ENCODE measurements at places on chromosomes 4 and X.

- DNase-seq, result no peak
Measured at GRCh38 chrX:40612511-40612910, 10.7 kb upstream of the MPC1L start.

DNA sequence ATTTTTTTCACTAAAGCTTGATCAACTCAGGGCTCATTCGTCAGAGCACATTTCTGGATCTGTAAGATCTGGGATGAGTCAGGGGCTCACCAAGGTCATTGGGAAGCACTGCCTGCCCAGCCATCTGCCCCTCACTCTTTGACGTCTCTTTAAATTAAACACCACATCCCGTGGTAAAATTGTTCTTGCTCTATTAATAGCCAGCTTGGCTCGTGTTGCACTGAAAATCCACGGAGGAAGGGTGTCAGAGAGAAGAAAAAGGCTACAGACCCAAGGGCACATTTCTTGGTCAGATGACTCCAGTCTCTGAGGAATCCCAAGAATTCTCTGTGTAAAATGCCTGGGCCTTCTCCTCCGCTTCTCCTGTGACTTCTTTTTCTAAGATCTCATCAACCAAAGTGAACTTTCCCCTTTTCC lies 45.7 kb upstream of the GATB start:
- DNase-seq, result no peak

GRCh38 chr4:89174784-89175183 lies 63.5 kb downstream of the TIGD2 start:
- DNase-seq, result no peak

- DNase-seq, result no peak
Measured at GRCh38 chr4:129335276-129335675, 239.3 kb downstream of the C4orf33 start.

GRCh38 chr4:8560265-8561047 lies 19.7 kb upstream of the GPR78 start:
- DNase-seq, result no peak

DNA sequence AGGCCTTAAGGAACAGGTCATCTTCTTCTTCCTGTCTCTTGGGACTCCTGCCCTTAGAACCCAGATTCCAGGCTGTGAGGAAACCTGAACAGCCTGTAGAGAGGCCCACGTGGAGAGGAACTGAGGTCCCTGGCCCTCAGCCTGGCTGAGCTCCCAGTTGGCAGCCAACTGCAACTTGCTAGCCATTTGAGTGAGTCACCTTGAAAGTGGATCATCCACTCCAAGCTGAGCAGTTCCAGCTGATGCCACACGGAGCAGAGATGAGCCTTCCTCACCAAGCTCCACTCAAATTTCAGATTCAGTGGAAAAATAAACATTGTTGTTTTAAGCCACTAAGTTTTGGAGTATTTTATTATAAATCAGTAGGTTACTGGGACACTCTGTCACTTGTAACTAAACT lies 392.5 kb downstream of the BCOR start:
- peak; percentile 32 for DNase-seq

GRCh38 chr4:185374573-185374972 lies 21.2 kb downstream of the LRP2BP start:
- DNase-seq, result no peak

- peak; percentile 72 for DNase-seq
Measured at GRCh38 chrX:154411981-154412340, 622 bp downstream of the TAFAZZIN start.

DNA sequence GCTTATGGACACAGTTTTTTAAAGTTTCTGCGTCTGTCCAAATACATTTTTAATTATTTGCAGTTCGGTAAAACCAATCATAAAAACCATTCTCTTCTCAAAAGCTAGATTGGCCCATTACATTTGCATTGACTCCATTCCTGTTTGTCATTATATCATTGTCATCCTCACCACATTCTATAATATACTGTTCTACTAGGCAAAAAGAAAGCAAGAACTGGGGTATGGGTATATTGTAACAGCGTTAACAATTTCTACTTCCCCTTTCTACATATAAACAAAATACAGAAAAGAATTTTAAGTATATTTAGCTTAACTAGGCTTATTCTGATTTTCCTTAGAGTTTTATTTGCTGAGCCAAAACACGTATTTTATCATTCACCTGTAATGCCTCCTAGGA lies 91.8 kb downstream of the RAP1GDS1 start:
- no peak for DNase-seq

DNA sequence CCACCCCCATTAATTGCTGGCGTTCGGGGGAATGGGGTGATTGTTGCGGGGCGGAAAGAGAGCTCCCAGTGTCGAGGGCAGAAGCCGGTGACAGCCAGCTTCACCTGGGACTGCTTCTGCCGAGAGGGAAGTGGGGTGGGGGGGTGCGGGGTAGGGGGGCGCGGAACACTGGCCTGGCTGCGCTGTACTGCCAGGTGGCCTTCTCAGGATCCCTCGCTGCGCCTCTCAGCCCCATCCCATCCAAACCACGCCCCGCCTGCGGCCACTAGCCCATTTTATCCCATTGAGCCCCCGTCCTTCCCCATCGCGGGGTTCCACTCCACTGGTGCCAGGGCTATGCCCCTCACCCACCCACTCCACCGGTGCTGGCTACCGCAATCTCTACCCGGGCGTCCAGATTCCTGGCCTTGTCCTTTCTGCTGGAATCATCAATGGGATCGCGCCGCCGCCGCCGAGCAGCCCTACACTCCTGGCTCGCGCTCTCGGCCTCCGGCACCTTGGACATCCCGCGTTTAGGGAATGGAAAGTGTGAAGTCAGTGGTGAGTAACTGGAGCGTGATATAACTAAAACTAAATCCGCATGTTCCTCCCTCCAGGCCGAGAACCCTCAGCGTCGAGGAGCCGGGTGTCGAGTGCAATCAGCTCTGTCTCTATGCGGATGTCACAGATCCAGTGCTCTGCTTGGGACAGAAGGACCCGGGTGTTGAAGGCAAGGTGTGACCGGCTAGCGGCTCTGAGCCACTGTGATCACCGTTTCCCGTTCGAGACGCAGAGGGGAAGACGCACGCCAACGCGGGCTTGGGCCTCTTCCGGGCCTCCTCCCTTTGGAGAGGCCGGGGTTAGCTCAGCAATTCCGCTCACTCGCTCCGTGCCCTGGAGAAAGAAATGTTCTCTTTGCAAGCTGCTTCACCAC lies 20.5 kb downstream of the NKX3-2 start:
- no peak for DNase-seq

- no peak for DNase-seq
Measured at GRCh38 chr4:37747772-37748330, 61.7 kb upstream of the RELL1 start.

DNA sequence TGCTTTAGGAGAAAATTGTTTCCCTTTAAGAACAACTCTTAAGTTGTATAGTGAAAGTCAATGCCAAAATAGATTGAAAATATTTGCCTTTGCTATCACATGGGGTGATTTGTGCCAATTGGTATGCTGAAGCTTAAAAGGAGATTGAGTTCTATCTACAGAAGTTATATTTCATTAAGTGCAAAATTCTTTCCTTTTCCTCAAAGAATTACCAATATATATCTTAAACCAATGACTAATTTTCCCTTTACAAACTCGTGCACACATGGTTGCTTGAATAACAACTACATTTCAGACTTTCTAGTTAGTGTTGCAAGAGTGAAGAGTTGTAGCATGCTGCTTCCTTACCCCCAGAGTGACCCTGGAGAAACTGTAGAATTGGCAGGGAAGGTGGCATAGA lies 990.0 kb upstream of the PABPC4L start:
- no peak for DNase-seq

- DNase-seq, result no peak
Measured at GRCh38 chr4:42654631-42655268, 2.2 kb downstream of the ATP8A1 start.

- DNase-seq, result no peak
Measured at GRCh38 chrX:153595387-153595786, 3.6 kb downstream of the CCNQ start.

DNA sequence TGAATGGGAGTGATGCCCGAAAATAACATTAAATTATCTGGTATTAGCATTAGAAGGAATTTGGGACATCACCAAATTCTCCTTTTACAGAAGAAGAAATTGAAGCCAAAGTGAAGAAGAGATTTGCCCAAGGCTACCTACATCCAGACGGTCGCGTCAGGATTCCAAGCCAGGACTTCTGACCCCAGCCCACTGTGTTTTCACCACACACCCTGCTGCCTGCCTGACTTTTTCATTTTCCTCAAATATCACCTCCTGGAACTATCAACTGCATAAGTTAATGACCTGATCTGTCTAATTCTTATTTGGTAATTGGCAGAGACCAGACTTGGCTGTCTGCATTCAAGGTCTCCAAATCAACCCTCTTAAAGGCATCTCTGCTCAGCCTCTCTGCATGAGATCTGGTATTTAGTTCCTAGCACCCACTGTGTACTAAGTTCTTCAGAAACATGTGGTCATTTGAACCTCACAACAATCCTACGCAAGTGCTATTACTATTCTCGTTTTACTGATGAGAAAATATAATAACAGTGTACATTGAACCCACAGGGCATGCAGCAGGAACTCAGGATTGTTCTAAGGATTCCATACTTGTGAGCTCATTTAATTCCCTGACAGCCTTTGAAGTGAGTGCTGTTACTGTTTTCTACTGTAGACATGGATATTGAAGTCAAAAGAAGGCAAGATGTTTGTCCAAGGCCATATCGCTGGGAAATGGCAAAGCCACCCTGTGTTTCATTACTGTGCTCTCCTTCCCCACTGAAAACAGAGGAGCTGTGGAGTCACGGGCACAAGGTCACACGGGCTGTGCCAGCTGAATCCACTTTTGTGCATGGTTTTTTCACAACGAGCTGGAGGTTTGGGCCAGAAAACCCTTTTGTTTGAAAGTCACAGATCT lies 195.2 kb upstream of the C1QTNF7 start:
- DNase-seq, result no peak

DNA sequence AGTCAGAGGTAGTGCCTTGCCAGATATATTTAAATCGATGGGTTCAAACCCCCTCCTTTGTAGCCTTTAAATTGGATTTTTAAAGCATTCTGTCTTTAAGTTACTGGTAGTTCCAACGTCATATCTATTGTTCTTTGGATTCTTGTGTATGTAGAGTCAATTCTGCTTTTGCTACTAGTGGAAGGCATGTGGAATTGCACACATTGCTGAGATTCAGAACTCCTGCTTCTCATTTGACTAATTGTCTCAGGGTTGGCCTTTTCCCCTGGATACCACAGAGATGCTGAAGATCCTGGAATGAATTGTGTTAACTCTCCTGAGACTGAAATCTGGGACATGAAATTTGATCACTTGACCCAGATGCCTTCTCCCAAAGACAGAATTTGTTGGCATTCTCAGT lies 328.3 kb upstream of the RPS6KA3 start:
- DNase-seq, result no peak

DNA sequence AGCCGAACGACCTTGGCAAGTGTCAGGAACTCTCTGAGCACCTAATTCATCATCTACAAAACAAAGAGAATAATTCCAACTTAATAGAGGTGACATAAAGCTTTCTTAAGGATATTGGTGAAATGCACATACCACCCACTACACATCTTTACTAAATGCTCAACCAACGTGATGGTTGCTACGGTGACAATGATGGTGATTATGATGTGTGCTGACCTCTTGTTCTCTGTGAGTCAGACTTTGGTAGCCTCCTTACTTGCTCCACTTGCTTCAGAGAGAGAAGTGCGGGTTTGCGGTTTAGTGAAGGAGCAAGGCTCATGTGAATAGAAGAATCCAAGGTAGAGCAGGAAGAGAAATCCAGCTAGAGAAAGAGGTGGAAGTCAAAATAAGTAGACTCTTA lies 52.8 kb upstream of the CLNK start:
- DNase-seq, result no peak

DNA sequence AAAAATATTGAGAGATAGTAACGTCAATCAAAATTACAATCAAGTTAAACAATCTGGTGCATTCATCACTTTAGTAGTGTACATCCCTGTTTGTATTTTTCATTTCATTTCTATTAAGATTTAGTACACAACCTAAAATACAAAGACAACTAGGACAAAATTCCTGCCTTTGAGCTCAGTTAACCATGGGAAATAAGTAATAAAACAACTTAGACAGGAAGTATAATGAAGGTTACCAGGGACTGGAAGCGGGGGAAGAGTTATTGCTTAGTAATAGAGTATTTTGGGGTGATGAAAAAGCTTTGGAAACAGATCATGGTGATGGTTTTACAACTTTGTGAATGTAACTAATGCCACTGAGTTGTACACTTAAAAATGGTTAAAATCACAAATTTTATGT lies 25.6 kb upstream of the ATXN3L start:
- no peak for DNase-seq

DNA sequence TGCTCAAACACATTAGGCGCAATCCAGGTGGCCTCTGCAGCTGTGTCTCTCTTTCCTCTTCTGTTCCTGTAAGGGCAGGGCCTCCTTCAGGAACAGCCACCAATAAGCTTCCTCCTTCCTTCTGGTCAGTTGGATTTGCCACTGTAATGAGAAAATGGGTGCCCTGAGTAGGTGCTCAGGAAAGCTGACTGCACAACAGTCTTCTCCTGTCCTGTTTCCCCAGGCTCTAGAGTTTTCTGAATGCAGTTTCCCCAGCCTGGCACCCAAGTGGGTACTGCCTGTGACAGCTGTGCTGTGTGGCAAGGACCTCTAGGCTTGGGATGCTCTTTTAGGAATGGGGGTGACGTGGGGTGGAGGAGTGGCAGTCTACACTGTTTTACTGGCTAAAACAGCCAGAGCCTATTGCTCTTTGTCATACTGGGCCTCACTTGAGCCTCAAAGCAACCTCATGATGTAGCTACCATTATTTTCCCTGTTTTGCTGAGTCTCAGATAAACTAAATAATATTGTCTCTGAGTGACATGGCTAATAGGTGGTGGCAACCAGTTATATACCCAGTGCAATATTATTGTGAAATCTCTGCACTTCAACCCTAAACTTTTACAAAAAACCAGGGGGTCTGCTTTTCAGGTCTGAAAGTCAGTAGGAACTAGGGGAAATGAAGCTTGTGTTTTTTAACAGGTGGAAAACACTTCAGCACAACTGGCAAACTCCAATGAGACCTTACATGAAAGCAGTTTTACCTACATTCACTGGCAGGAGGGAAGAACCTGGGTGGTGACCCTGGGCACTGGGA lies 1.2 kb downstream of the CXCL2 start:
- no peak for DNase-seq

DNA sequence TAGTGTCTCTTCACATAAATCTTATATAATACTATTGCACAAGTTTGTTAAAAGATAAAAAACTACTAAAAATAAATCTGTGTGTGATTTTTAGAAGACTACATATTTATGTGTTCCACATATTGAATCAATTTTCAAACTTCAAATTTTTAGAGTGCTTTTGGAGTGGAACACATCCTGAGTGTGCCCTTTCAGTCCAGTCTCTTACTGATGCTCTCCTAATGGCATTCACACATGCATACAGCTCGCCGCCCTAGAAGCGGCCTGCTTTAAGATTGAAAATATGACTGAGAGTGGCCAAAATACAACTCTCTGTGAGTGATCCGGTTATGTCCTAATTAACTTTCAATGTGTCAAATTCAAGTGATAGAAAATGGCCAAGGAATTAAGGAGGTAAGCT lies 628.8 kb downstream of the ANKRD50 start:
- no peak for DNase-seq

- no peak for DNase-seq
Measured at GRCh38 chrX:103878466-103879122, 46.5 kb upstream of the RAB9B start.

- DNase-seq, result no peak
Measured at GRCh38 chr4:107380836-107381438, 339.1 kb downstream of the PAPSS1 start.

All from RPMI8226 (cell line).